Hematopoietic multipotent progenitor cell treated with erythropoietin and hydrocortisone succinate and interleukin-3 and kit ligand, for 17 days (in vitro differentiated cells): ENCODE measurements at places on chromosomes 6 and 20.
A peak's percentile ranks its signal among the peaks of the same experiment; 100 is the strongest.

DNA sequence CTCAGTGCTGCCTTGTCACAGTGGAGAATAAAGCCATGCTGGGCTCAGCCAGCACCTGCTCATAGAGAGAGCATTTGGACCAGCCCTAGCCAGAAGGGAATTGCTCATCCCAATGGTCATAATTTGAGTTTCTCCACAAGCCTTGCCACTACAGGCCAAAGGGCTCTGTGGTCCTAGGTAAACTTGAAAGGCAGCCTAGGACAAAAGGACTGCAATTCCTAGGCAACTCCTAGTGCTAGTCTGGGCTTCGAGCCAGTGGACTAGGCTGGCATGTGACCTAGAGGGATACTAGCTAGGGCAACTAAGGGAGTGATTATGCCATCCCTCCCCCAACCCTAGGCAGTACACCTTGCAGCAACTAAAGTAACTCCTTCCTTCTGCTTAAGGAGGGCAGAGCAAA lies 516.2 kb downstream of the BCKDHB start:
- no peak for DNase-seq

GRCh38 chr20:4625687-4626086 lies 96.0 kb upstream of the PRND start:
- DNase-seq, result no peak

DNA sequence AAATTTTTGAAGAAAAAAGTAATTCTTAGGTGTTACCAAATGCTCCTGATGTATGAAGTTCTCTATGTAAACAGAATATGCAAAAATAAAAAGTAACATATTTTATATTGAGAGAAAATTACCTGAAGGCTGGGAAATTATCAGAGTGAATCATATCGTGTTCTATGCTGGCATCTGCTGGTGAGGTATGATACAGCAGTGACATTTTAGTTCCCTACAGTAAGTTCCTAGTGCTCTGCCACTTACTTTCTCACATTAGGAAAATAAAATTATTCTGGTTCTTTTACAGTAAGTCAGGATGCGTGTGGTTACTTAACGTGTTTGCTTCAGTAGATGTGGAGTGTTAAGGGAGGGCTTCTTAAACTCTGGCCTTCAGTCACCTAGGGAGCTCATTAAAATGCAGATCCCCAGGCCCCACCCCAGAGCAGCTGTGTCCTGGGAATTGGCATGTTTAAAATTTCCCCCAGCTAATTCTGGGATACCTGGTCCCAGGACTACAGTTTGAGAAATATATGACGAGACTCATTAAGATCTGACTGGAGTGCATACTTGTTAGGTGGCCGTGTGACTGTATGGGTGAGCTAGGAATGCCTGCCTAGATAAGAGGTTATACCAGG lies 3.2 kb downstream of the ACTR5 start:
- DNase-seq, result peak; percentile 79

DNA sequence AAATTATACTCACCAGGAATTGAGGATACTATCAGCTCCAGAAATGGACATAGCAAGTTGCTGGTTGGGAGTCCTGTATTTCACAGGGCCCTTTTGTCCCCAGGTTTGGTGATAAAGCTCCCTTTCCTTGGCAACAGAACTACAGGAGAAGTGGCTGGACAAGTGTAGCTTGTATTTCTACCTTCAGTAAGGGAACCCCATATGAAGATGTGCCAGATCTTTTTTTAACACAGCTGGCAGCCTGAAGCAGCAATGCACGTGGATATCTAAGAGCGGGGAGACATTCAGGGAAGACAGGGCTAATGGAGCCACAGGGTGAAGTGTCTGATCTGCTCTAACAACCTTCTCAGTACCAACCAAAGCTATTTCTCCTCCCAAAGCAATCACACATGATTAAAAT lies 373.9 kb upstream of the ID4 start:
- no peak for DNase-seq

DNA sequence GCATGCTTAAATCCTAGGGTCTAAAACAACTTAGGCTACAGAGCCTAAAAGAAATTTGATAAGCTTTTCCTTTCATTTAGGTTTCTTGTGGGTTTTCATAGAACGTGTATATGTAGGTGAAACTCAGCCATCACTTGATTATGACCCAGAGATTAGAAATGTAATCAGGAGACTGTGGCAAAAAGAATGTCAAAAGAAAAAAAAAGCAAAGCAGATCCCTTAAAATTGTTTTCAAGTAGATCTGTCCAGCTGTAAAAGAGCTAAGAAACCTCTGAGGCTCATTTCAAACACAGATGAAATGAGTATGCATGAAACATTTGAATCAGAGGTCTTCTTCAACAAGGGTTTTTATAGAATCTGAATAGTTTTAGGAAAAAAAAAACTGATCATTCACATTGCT lies 341.3 kb upstream of the PRDM1 start:
- DNase-seq, result no peak

- DNase-seq, result no peak
Measured at GRCh38 chr20:52888096-52888495, 84.1 kb upstream of the TSHZ2 start.

DNA sequence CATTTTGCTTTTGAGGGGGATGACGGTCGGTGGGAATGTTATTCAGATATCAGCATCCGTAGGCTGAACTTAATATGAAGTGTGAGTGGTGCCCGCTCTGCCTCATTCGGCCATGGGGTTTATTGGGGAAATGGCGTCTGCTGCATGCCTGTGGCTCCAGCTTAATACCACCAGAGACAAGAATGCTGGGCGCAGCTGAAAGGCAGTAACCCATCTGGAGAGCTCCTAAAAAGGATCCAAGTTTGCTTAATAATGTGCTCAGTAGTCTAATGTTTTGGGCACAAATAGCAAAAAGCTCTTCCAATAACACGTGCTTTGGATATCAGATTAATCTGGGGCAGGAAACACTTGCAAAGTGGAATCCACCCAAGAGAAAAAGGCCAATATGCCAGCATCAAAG lies 273.0 kb upstream of the TAB2 start:
- no peak for DNase-seq

DNA sequence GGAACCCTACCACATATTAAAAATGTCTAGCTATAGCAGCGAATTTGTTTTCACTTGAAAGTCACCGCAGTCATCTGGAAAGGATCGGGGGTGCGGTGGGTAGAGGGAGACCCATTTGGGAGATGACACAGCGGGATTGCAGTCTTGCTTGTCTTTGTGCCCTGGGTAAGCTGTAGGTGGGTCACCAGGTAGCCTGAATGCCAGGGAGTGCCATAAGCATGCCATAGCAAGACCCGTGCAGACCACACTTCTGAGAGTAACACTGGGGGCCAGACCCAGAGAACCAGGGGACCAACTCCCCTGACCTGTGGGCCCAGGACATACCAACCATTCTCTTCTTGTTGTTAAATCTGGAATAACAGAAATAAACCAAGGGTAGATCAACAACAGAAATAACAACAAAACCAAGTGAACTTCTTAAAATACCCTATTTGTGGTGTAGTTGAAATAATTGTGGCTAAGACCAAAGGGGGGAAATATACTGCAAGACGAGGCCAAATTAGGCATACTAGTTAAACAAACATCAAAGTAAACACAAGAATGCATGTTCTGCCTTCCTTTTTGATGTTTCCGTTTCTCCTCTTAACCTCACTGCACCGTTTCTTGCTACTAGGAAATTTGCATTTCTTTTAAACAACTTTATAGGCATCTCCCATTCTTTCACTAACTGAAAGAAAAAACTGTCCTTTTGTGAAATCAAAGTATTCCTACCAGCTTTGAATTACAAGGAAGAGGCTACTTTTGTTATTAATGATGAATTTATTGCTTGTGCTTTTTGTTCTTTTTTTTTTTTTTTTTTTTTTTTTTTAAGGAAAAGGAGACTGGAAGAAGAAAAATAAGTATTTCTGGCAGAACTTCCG lies 128.2 kb downstream of the SASH1 start:
- DNase-seq, result no peak

DNA sequence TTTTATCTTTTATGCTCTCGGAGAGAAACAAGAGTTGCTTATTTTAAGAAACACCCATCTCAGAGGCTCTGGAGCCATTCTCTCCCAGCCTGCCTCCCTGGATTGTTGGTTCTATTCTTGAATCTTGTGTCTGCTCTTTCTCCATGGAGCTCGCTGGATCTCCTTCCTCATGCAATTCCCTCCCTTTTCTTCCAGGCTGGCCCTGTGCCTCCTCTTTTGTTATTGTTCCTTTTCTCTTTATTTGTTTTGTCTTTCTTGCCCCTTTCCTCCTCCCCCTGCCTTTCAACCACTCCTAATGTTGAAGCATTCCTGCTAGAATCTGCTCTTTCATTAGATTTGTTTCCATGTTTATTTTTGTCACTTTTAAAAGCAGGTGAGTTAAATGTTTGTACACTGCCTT lies 76.5 kb downstream of the STMND1 start:
- no peak for DNase-seq

GRCh38 chr6:67679566-67680296 lies 955.4 kb upstream of the ADGRB3 start:
- DNase-seq, result no peak

DNA sequence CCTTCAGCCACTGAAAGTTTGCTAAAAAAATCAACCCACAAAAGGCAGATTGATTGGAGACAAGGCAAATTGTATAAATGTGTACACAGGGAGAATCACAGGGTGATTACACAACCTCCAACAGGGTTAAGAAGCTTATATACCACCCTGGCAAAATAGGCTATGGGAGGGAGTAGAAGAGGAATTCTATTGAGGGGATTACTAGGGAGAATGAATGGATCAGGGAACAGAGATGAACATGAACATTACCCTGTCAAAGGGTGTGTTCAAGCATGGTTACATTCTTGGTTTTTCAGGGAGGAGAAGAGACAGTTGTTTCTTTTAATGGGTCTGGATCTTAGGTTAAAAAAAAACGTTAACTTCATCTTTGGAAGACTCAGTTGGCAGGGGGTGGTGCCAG lies 5.1 kb upstream of the MRS2 start:
- no peak for DNase-seq

DNA sequence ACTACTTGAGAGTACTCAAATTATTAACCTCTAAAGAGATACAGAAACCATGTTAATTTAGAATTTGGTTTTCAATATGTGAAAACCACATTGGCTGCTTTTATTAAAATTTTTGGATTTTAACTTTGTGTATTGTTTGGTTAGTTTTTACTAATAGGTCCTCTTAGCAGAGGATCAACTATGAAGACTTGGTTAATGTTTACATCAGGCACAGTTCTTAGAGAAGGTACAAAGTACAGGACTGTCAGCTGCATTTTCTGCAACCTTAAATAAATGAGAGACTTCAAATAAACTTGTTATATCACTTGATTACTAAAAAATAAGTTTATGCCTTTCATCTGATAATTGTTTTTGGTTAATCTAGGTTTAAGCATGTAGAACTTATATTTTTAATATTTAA lies 89.1 kb downstream of the PHF3 start:
- DNase-seq, result no peak

DNA sequence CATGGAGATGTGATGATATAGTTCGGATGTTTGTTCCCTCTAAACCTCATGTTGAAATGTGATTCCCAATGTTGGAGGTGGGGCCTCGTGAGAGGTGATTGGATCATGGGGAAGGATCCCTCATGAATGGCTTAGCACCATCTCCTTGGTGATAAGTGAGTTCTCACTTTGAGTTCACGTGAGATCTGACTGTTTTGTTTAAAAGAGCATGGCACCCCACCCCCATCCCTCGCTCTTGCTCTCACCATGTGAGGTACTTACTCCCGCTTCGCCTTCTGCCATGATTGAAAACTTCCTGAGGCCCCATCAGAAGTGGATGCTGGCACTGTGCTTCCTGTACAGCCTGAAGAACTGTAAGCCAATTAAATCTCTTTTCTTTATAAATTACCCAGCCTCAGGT lies 10.9 kb downstream of the SLC32A1 start:
- DNase-seq, result no peak

DNA sequence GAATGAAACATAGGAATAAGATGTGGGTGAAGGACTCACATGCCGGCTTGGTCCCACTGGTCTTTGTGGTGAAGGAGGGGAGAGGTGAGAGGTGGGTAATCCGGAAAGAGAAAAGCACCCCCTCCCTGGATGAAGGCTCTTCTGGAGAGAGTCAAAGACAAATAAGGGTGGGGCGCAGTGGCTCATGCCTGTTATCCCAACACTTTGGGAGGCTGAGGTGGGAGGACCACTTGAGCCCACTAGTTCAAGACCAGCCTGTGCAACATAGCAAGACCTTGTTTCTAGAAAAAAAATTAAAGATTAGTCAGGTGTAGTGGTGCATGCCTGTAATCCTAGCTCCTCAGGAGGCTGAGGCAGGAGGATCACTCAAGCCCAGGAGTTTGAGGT lies 3.1 kb downstream of the LTB start:
- no peak for DNase-seq

- no peak for DNase-seq
Measured at GRCh38 chr6:29938746-29939508, 3.4 kb upstream of the HLA-A start.
